Ovary (tissue), 10 donors: ENCODE measurements at places on chromosomes 16 and 17.

DNA sequence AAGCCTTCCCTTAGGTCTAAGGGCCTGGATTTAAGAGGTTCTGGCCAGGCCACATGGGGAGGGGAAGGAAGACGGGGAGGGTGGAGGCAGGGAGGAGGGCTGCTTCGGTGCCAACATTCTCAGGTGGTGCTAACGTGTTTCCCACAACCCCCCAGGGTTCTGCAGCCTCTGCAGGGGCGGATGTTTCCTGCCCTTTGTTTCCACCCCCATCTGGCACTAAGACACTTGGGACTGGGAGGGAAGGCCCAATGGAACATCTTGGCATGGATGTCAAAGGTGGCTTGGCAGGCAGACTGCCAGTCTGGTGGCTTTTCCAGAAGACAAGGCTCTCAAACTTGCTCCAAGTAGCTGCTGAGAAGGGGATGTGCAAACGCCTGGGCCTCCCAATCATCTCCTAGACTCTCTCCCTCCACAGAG, 12.7 kb downstream of the HIC1 start:
- DNase-seq = peak; percentile 62

GRCh38 chr16:81445143-81445961, 744 bp downstream of the CMIP start:
- DNase-seq = peak; percentile 69

- no peak for DNase-seq
These were observed 58.3 kb downstream of the B9D1 start for GRCh38 chr17:19304209-19304608.

DNA sequence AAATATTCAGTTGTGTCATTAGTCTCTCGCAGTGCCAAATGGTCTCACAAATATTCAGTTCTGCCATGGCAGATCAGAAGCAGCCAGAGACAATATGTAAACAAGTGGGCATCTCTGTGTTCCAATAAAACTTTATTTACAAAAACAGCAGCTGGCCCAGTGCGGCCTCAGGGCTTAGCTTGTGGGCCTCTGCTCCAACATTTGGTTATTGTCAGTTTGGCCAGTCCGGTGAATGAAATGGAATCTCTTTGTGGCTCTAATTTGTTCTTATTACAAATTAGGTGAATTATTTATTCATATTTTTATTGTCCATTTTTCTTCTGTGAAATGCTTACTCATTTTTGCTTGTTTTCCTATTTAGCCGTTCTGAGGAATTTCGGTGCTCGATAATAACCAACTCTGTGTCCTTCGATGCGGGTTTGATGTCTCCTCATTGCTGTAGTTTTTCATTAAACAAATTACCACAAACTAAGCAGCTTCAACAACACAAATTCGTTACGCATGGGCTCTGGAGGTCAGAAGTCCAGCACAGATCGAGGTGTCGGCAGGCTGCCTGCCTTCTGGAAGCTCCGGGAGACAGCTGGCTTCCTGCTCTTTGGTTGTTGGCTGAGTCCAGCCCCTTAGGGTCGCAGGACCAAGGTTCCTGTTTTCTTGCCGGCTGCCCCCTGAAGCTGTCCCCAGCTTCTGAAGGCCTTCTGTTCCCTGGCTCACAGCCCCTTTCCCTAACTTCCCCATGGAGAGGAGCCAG, 4.1 kb upstream of the SLC38A10 start:
- DNase-seq = peak; percentile 64

- no peak for DNase-seq
These were observed 38.8 kb upstream of the HS3ST3A1 start for GRCh38 chr17:13640551-13640950.

DNA sequence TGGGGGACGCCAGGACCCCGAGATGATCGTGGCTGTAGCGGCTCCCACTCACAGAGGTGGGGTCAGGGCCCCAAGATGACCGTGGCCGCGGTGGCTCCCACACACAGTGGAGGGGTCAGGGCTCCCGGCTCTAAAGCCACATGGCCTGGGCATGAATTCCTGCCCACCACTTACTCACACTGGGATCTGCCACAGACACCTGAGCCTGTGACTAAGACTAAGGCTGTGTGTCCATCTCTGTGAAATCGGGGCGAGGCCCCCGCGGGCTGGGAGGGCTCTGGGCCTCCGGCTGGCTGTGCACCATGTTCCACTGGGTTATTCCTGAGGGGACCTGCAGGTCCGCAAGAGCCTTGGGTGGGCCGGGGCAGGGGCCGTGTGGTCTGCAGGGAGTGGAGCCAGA, 18.5 kb downstream of the ZFPM1 start:
- no peak for DNase-seq

DNA sequence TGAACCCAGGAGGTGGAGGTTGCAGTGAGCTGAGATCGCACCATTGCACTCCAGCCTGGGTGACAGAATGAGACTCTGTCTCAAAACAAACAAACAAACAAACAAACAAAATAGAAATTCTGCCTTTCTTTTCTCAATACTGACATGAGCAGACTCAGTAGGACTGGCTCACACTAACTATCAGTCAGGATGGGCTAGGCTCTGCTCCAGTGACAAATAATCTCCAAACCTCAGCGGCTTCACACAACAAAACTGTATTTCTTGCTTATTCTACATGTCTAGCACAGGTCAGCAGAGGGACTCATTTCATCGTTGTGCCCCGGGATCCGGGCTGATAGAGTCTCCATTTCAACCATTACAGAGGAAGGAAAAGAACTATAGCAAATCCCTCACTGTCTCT, 26.5 kb upstream of the N4BP1 start:
- no peak for DNase-seq
